Progenitor cell of endocrine pancreas (in vitro differentiated cells): ENCODE measurements at places on chromosomes 3 and 15.

DNA sequence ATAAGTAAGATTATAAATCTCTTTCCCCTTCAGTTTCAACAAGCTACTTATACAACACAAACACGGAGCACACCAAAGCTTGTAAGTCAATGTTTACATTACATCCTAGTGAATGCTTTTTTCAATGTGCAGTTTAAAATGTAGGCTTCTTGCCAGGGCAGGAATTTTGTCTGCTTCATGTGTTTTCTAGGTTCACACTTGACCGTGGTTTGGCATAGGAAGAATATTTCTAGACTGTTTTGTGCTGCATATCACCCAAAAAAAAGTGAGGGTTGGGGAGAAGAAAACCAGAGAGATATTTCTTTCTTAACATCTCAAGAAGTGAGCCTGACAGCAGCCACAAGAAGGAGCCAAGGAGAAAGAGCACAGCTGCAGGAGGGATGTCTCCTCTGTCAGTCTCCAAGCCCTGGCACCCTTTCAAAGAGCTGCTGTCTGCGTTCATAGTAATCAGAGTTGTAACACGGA, 255.8 kb downstream of the MEIS2 start:
- no peaks in the 10 kb centered on the region for H3K36me3 ChIP-seq
- no peak overlapping the region for H3K4me3 ChIP-seq
- H3K4me1 ChIP-seq, result peaks cover 14% of the 10 kb centered on the region
- no peak overlapping the region for H3K27ac ChIP-seq

- H3K4me1 ChIP-seq, result no peaks in the 10 kb centered on the region
- H3K4me3 ChIP-seq, result no peak overlapping the region
- no peak overlapping the region for H3K27ac ChIP-seq
- DNase-seq, result no peak
- no peaks in the 10 kb centered on the region for H3K27me3 ChIP-seq
Measured at GRCh38 chr3:125154800-125155269, 57.7 kb downstream of the SLC12A8 start.

GRCh38 chr3:42732196-42732828, 29.7 kb upstream of the HHATL start:
- no peak overlapping the region for H3K4me3 ChIP-seq
- H3K4me1 ChIP-seq, result peaks cover 9% of the 10 kb centered on the region
- no peaks in the 10 kb centered on the region for H3K36me3 ChIP-seq
- H3K27ac ChIP-seq, result peak overlapping the region; percentile 81
- H3K27me3 ChIP-seq, result peaks cover 3% of the 10 kb centered on the region
- no peak for DNase-seq

GRCh38 chr3:43867436-43868072, 176.8 kb downstream of the ABHD5 start:
- H3K27ac ChIP-seq, result no peak overlapping the region
- peaks cover 52% of the 10 kb centered on the region for H3K27me3 ChIP-seq
- H3K36me3 ChIP-seq, result no peaks in the 10 kb centered on the region
- H3K4me1 ChIP-seq, result peaks cover 27% of the 10 kb centered on the region
- no peak for DNase-seq

DNA sequence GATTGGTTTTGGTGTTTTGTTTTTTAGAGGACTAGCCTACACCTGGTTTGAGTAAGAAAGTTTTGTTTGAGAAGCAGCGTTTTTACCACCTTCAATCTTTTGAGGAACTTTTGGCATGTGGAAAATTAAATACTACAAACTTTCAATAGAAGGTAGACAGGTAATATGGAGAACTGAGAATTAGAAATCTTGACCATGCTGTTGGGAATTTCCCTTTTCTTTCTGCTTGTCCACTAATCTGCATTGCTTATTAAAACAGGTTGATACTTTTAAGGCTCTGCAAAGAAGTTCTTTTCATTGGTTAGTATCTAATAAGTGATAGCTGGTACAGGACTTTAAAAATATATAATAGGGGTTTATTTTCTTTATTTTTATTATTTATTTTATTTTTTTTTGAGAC, 31.9 kb downstream of the UBE2E1 start:
- H3K4me3 ChIP-seq, result no peak overlapping the region
- no peak for DNase-seq
- peaks cover 21% of the 10 kb centered on the region for H3K4me1 ChIP-seq

GRCh38 chr3:130963444-130963843, 63.2 kb downstream of the ASTE1 start:
- H3K4me1 ChIP-seq, result peaks cover 10% of the 10 kb centered on the region
- no peak overlapping the region for H3K27ac ChIP-seq
- no peak for DNase-seq
- no peaks in the 10 kb centered on the region for H3K27me3 ChIP-seq
- H3K4me3 ChIP-seq, result no peak overlapping the region

GRCh38 chr3:9190276-9190675, 59.2 kb downstream of the SRGAP3 start:
- H3K4me3 ChIP-seq, result no peak overlapping the region
- peaks cover 40% of the 10 kb centered on the region for H3K4me1 ChIP-seq
- no peaks in the 10 kb centered on the region for H3K27me3 ChIP-seq
- H3K27ac ChIP-seq, result no peak overlapping the region

- H3K27me3 ChIP-seq, result no peaks in the 10 kb centered on the region
- H3K4me1 ChIP-seq, result peaks cover 9% of the 10 kb centered on the region
- DNase-seq, result no peak
- no peak overlapping the region for H3K4me3 ChIP-seq
- no peak overlapping the region for H3K27ac ChIP-seq
- H3K36me3 ChIP-seq, result peaks cover 31% of the 10 kb centered on the region
Measured at GRCh38 chr3:186067360-186068242, 41.3 kb downstream of the ETV5 start.

GRCh38 chr3:139230391-139230790, 113.4 kb upstream of the MRPS22 start:
- H3K27ac ChIP-seq, result no peak overlapping the region
- no peak overlapping the region for H3K4me3 ChIP-seq
- DNase-seq, result no peak
- no peaks in the 10 kb centered on the region for H3K27me3 ChIP-seq
- no peaks in the 10 kb centered on the region for H3K36me3 ChIP-seq
- peaks cover 30% of the 10 kb centered on the region for H3K4me1 ChIP-seq

DNA sequence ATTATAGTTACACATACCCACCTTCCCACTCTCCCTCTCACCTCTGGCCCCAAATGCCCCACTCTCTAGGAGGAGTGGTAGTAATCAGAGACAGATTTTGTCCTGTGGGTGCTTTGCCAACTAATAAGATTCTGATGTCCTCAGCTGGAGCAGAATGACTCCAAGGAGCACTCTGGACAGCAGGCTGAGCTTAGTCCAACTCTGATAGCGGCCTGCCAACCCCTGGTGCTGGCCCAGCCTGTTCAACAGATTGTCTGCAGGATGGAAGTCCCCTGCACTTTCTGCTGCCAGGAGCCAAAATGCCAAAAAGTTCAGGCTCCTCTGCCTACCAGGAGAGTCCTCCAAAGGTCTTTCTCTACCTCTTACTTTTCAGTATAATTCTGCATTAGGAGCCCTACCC, 160.5 kb upstream of the UMPS start:
- H3K27ac ChIP-seq, result peak overlapping the region; percentile 50
- H3K4me1 ChIP-seq, result peaks cover 4% of the 10 kb centered on the region
- H3K36me3 ChIP-seq, result peaks cover 2% of the 10 kb centered on the region
- H3K4me3 ChIP-seq, result no peak overlapping the region

DNA sequence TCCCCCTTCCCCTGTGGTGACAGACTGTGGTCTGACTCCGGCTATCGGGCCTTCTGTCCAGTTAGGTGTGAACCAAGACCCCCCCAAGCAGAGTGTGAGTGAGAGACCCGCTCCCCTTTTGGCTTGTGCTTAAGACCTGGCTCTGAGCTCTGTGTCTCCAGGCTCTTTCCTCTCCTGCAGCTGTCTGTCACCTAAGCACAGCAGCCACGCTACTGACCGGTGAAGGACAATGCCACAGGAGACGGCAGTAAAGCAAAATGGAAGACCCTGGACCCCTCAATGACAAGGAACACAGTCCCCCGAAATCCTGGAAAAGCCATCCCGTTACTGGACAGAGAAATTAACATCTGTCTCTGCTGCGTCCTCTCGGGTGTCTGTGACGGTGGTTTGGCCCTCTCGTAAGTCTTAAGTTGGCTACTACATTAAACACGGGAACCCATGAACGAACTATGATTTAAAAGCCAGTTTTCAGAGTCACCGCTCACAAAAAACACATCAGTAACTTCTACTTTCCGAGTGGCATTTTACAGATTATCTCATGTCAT, 53.7 kb downstream of the CHSY1 start:
- H3K36me3 ChIP-seq, result no peaks in the 10 kb centered on the region
- no peaks in the 10 kb centered on the region for H3K27me3 ChIP-seq
- DNase-seq, result no peak
- peaks cover 10% of the 10 kb centered on the region for H3K4me1 ChIP-seq

DNA sequence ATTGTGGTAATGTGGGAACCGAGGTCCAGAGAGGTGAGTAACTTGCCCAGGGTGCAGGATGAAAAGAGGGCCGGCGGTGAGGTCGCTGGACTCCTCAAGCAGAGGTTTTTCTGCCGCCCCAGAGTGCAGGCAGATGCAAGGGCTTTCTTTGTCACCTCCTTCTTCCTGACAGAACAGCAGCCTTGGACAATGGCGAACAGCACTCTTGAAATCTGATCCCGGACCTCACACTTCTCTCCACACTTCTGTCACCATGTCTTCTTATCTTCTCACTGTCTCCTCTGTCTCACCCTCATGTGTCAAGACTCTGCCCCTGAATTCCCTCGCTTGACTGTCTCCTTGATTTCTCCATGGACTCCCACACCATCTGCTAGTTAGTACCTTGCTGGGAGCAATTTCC, 15.4 kb upstream of the VPS8 start:
- H3K4me3 ChIP-seq, result no peak overlapping the region
- H3K27ac ChIP-seq, result no peak overlapping the region
- peaks cover 12% of the 10 kb centered on the region for H3K27me3 ChIP-seq
- no peaks in the 10 kb centered on the region for H3K36me3 ChIP-seq
- DNase-seq, result no peak

DNA sequence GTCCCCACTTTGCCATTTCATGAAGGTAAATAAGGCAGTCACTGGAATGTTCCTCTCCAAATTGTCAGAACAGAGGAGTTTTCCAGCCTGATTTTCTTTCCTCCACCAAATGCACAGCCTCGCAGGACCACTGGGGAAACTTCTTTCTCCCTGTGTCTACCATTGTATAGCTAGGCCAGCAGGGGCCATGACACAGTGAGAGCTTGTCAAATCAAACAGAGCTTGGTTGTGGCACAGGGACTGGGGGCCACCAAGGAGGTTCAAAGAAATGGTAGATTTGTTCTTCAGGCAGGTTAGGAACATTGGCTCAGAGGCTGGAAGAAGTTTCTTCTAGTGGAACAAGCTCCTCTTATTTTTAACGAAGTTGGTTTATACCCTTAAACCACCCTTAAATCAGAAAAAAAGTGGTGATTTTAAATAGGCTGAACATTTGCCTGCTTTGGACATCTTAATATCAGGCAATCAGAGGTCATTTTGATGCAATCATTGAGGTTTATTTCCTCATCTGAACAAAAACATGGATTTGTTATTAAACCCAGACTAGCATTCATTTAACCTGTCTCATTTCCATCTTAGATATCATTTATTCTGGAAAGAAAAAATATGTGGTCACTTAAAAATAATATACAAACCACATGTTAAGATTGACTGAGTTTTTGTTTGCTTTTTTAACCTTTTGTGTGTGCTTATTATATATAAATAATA, 105.6 kb downstream of the GTPBP8 start:
- no peaks in the 10 kb centered on the region for H3K4me1 ChIP-seq
- H3K27ac ChIP-seq, result no peak overlapping the region
- DNase-seq, result no peak
- peaks cover 4% of the 10 kb centered on the region for H3K27me3 ChIP-seq
- no peak overlapping the region for H3K4me3 ChIP-seq
- no peaks in the 10 kb centered on the region for H3K36me3 ChIP-seq

DNA sequence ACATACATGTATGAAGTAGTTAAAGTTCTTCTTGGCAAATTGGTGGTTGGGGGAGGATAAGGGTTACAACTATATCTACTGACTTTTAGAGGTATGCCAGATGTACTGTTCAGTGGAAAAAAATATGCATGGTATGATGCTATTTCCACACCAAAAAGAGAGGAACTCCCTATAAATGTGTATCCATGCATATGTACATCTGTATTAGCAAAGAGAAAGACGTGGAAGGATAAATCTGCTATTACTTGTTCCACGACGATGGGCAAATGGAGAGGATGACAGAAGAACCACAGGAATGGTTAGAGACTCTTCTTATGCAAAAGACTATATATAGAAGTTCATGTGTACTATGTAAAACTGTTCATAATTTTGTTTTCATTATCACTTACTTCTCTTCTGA, 197.6 kb downstream of the RORA start:
- no peak overlapping the region for H3K27ac ChIP-seq
- DNase-seq, result no peak

DNA sequence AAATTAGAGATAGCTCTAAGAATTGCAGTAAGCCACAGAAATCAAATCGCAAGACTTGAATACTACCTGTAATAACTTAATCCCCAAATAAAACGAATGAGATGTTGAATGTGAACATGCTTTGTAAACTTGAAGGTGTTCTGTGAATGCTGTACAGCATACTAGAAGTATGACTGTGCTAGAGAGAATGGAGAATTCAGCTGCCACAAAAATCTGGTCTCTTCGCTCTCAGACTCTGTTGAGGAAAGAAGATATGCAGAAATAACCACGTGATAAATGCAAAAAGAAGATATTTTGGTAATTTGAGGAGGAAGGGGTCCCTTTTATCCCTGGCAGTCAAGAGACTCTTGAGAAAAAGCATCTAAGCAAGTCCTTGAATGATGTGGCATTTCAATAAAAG, 37.3 kb downstream of the ZBTB38 start:
- H3K27me3 ChIP-seq, result peaks cover 3% of the 10 kb centered on the region
- peaks cover 19% of the 10 kb centered on the region for H3K4me1 ChIP-seq
- H3K36me3 ChIP-seq, result peaks cover 14% of the 10 kb centered on the region
- no peak for DNase-seq
- no peak overlapping the region for H3K4me3 ChIP-seq
- H3K27ac ChIP-seq, result no peak overlapping the region

DNA sequence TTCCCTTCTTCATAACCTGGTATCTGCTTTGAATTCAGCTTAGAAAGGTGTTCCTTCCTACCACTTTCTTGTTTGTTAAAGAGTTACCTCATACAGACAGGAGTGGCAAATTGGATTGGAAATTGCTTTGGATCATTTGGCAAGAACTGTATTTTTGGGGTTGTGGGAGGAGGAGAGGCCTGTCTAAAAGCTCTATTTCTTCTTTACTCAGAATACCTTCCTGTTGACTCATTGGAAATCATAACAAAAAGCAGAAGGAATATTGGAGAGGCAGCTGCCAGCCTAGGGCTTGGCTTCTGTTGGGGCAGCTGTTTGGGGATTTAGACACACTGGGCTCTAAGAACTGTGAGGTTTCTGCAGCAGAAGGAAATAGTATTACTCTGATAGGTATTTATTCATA, 14.2 kb downstream of the IQGAP1 start:
- H3K4me3 ChIP-seq, result peak overlapping the region; percentile 25
- H3K27ac ChIP-seq, result peak overlapping the region; percentile 97
- H3K36me3 ChIP-seq, result peaks cover 4% of the 10 kb centered on the region
- H3K4me1 ChIP-seq, result peaks cover 43% of the 10 kb centered on the region
- no peaks in the 10 kb centered on the region for H3K27me3 ChIP-seq
- DNase-seq, result no peak

DNA sequence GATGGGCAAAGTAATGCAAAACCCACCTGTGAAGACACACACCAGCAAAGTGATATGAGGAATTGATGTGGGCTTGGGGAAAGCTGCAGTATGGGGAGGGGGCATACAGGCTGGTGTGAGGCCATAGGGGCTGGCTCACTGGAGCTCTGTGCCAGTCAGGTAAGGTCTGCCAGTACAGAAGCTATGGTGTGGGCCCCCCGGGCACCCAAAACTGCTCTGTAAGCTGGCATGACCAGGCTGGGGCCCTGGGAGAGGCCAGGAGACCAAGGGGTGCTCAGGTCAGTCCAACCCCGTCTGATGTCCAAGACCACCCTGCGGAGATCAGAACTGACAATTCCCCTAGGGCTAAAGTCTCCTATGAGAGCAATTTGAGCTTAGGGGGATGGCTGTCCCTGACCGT, 163.1 kb downstream of the KCNMB2 start:
- no peak for DNase-seq
- H3K36me3 ChIP-seq, result peaks cover 6% of the 10 kb centered on the region
- H3K27me3 ChIP-seq, result no peaks in the 10 kb centered on the region
- H3K4me3 ChIP-seq, result no peak overlapping the region
- H3K4me1 ChIP-seq, result no peaks in the 10 kb centered on the region
- no peak overlapping the region for H3K27ac ChIP-seq
